ENCODE measurements at places on chromosomes 12 and 14.

DNA sequence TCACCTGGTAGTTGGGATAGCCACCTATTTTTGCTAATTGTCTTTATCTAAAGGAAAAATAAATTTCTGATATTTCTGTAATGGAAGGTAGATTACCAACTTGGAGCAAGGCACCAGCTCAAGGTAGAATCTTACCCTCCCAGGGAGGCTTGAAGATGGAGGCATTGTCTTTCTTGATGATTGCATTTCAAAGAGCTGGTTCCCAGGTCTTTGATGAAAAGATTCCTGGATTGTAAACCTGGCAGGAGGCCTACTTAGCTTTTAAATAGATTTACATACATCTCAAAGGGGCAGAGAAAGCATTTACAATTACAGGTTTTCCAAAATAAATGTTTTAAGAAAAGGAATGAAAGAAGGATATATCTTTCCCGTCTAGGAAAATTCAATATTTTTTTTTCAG is 729.2 kb downstream of the LRFN5 start:
- DNase-seq, result no peak

DNA sequence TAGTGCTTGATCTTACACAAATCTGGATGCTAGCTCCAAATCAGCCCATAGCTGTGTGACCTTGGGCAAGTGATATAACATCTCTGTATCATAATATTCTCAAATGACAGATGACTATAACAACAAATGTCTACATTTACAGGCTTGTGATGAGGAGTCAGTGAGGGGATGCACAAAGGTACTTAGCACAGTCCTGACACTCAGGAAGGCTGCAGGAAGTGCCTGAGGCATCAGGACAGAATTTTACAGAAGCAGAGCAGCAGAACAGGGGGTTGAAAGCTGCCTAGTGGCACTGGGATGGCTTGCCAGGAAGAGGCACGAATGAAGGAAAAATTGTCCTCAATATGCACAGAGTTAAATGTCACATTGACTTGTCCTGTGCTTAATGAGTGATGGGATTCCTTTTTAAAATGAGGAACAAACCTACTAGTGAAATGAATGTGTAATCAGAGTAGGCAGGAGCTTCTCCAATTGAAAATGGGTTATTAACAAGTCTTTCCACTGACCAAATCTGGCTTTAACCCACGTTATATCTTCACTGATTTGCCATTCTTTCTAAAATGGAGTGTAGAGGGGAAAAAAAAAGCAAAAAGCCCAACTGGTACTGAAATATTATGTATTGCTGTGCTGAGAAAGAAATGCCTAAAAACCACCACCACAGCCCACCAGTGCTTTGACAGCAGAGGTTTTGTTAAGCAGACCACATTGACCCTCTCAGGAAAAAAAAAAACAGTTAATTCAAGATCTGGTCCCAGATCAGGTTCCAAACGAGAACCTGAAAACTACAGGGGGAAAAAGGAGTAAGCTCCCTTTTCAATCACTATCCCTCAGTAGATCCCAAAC is 11.6 kb downstream of the BTG1 start:
- DNase-seq, result no peak

GRCh38 chr12:53593707-53594106 is 32.5 kb downstream of the ATF7 start:
- DNase-seq, result no peak

DNA sequence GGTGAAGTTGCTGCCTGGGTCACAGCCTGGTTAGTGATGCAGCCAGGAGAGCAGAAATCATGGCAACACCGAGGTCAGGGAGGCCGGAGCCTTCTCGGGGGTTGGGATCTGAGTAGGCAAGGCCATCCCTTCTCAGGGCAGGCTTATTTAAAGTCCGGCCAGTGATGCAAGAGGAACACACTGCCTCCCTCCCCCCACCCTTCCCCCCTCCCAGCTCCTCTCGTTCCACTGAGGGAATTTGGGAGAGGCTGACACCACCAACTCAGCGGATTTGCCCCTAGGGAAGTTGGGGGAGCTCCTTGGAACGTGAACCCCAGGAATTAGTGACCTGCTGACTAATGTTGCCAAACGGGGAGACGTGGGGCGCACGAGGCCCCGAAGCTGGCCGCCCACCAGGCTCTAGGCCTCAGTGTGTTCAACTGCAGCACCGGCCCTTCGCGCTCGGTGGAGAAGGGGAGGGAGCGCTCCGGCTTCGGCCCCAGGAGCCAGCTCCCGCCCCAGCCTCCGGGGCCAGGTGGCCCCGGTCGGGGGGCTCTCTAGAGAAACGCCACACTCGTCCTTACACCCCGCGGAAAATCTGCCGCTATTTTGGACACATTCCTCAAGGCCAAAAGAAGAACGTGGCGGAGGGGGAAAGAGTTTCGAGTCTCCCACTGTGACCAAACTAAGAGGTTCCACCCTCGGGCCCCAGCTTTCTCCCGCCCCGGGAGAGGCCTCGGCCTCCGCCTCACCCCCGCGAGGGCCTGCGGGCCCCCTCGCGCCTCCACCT is 1.6 kb downstream of the CTDSP2 start:
- DNase-seq, result peak; percentile 90

DNA sequence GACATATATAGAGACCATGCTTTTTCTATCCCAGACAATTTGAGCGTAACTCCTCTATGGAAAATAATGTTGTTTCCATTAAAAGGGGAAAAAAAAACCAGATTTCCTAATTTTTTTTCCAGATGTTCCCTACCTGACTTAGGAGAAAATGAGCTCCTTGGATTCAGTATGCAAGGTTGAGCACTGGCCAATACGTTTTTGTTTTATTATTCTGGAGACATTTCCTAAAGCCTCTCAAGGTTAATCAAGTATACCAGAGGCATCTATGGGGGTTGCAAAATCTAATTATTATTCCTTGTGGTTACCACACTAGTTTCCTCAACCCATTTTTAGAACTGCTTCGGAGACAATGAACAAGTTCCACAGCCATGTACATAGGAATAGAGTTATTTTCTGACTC is 291.3 kb downstream of the SLC16A7 start:
- no peak for DNase-seq

DNA sequence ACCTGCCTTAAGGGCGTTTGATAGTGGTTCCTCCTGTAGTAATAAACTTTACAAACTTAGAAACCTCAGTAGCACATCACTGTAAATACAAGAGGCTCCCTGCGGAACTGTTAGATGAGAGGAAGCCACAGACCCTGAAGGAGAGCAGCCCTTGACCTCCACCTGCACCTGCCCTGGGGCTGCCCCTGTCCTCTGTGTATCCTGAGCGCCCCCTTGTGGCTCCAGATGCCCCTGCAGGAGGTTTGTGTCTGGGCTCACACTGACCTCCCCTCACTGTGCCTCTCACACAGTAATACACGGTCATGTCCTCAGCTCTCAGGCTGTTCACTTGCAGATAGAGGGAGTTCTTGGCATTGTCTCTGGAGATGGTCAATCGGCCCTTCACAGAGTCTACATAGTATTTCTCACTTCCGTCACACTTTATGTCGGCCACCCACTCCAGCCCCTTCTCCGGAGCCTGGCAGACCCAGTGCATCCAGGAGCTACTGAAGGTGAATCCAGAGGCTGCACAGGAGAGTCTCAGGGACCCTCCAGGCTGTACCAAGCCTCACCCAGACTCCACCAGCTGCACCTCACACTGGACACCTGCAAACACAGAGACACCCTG is 1059.8 kb downstream of the TMEM121 start:
- DNase-seq, result no peak

DNA sequence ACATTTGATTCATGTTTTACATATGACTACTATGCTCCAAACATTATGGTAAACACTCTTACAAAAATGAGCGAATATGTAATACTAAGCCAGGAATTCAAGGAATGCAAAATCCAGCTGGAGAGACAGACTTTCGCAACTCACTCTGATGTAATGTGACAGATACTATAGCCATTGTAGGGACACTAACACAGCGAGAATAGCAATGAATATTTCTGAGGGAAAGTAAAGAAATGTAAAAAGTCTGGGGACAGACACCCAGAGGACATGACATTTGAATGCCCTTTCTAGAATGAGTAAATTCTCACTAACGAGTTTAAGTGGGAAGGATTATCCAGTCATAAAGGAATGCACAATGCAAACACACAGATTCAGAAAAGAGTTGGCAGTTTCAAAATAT is 121.9 kb downstream of the PIK3C2G start:
- peak; percentile 96 for DNase-seq

DNA sequence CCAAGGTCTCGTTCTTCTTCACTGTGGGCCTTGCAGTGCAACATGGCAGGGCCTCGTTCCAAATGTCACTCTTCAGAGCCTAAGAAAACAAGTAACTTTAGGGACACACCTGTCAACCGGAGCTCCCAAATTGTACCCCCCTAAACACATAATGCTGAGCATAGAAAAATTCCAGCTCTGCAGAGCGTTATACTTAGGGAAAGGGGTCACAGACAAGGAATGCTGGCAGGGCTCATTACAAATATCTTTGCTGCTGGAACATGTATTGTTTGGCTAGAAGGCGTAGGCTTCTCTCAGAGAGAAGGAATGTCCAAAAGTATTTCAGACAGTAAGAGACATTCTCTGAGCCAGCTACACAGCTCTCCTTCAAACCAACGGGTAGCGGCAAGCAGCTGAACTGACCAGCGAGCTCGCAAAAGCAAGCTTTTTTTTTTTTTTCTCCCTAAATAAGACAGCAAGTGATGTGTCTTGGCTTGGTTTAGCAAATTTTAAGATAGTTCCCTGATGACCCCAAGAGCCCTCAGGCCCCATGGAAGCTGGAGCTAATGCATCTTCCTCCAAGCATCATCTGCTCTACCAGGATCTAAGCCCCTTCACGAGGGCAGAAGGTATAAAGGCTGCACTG is 24.5 kb downstream of the SSH1 start:
- peak; percentile 95 for DNase-seq

DNA sequence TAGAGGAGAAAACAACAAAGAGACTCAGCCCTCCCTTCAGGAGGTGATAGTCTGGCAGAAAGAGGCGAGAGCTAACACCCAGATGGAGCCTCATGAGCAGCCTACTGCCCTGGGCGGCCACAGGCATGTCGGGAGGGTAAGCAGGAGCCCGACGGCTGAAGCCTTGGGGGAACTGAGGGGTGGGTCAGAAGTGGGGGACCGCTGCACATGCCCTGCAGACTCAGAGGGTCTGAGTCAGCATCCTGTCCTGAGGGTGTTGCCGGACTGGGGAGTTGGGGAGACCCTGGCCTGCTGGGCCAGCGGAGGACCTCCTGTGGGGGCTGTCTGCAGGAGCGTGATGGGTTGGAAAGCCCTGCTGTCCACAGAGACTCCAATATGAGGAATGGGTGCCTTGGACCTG is 15.9 kb upstream of the INF2 start:
- DNase-seq, result no peak

DNA sequence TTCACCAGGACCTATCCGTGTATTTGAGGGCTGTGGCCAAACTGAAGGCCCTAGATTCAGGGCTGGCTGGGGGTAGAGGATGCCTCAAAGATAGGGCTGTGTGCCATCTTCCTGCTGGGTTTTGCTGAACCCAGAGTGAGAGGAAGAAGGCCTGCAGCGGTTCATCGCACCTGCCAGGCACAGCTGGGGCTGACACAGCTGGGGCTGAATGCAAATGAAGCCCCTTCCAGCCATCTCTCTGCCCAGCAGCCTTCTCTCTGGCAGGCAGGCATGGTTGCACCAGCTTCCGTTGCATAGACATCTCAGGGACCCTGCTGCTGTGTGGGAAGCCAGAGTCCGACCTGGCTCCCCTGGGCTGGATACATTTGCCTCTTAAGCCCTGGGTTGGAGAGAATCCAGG is 152.4 kb downstream of the TSPAN9 start:
- no peak for DNase-seq

- no peak for DNase-seq
These were observed 121.7 kb upstream of the CNOT2 start for GRCh38 chr12:70121562-70121961.

DNA sequence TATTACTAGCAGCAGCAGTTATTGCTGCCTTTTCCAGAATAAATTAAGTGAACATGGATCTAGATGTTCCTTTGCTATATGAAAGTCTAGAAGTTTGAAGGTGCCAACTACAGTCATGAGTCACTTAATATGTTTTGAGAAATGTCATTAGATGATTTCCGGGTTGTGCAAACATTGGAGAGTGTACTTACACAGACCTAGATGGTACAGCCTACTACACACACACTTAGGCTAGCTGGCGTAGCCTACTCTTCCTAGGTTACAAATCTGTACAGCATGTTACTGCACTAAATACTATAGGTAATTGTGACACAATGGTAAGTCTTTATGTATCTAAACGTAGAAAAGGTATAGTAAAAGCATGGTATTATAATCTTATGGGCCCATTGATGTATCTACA is 368.1 kb downstream of the PDZRN4 start:
- DNase-seq, result no peak

- DNase-seq, result no peak
These were observed 3.7 kb upstream of the TRPV4 start for GRCh38 chr12:109836916-109837315.

DNA sequence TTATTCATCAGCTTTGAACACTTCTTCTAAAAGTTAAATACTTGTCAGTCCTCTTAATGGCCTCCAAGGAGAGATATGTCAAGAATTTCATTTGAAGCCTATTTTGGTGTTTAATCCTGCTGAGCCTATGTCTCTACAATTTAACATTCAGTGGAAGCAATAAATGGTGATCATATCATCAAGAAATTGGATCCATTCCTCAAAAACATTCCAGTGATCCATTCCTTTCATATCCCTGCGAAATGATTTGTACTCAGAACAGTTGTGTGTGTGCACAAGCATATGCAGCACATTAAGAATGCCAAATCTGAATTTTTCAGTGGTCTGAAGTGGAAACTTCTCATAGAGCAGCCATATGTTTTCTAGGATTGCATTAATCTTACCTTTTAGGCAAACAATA is 373.7 kb upstream of the SYT1 start:
- DNase-seq, result no peak

- no peak for DNase-seq
These were observed 85.6 kb downstream of the SLC2A13 start for GRCh38 chr12:40020261-40020691.

- DNase-seq, result peak; percentile 69
These were observed 1.1 kb downstream of the CD63 start for GRCh38 chr12:55727643-55728185.

- no peak for DNase-seq
These were observed 33.4 kb upstream of the PNMA1 start for GRCh38 chr14:73747379-73748211.

GRCh38 chr14:87879389-87879788 is 113.6 kb downstream of the GALC start:
- no peak for DNase-seq

GRCh38 chr14:69281450-69282169 is 21.7 kb downstream of the GALNT16 start:
- DNase-seq, result no peak

- DNase-seq, result no peak
These were observed 53.6 kb upstream of the BCL11B start for GRCh38 chr14:99325591-99325990.

DNA sequence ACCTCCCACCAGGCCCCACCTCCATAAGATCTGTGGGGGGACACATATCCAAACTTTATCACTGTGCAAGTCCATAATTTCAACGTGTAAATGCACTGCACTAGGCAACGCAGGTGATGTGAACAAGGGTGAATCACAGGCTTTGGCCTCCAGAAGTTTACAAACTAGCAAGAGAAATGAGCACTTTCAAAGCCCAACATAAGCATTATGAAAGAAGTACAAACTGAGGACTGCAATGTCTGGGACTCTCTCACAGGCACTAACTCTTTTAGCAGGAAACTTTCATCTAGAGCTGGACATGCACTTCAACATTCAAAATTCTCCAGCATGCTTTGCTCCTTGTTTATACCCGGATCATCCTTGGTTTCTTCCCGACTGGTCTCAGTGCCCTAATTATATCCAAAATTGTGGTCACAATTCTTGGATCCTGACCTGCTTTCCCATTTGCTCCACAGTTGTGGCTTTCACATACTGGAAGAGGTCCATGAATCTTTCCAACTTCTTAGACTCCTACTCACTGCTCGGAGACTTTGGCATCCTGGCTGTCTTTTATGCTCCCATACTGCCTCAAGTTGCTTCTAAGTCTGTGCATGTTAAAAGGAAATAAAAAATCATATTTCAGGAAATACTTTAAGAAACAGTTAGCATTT is 44.9 kb upstream of the STRAP start:
- DNase-seq, result peak; percentile 66
